ENCODE measurements at places on chromosomes 12 and 14. TPM values are rescaled to one million over a fixed set of nuclear protein-coding genes. Genes with fewer than 3 reads are reported as not detected.

DNA sequence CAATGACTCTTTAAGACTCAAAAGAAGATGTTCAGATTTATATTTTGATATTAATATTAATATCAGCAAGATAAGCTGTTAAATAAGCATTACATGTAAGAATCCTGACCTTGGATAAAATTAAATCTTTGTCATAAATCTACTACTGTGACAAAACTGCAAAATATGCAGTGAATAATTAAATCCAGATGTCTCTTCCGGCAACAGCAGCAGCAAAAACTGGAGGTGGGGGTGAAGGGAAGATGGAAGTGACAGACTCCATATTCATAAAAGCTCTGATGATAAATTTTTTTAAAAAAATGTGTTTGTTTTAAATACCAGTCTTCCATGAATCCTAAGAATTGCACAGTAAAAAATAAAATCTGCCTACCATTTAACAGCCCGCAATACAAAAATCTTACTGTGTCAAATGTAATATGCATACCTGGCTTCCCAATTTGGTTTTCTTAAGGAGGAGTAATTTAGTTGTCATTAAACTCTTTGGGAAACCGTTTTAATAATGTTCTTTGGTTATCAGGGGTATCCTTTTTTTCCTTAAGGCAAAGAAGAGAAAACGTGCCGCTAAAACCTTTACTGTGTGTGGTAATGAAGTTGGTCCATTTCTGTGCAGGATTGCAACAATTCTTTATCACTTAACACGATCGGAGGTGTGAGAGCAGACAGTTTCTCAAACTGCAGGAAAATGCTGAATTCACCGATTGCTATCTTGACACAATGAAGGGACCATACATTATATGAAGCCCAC is 478.2 kb downstream of the DIO2 start:
- H3K36me3 ChIP-seq: no peaks in the 10 kb centered on the region
- peak; percentile 5 for DNase-seq
- H3K4me1 ChIP-seq: no peaks in the 10 kb centered on the region
- no peak overlapping the region for H3K4me3 ChIP-seq
- no peak overlapping the region for H3K27ac ChIP-seq

- H3K27me3 ChIP-seq: no peaks in the 10 kb centered on the region
- no peak overlapping the region for H3K4me3 ChIP-seq
- peak overlapping the region; percentile 37 for H3K27ac ChIP-seq
Measured at GRCh38 chr12:67807814-67808213, 159.3 kb downstream of the DYRK2 start.

- peaks cover 21% of the 10 kb centered on the region for H3K4me1 ChIP-seq
- DNase-seq: peak; percentile 29
- H3K27ac ChIP-seq: no peak overlapping the region
- no peak overlapping the region for H3K4me3 ChIP-seq
- peaks cover 6% of the 10 kb centered on the region for H3K27me3 ChIP-seq
Measured at GRCh38 chr14:99125616-99126431, 146.2 kb downstream of the BCL11B start.

DNA sequence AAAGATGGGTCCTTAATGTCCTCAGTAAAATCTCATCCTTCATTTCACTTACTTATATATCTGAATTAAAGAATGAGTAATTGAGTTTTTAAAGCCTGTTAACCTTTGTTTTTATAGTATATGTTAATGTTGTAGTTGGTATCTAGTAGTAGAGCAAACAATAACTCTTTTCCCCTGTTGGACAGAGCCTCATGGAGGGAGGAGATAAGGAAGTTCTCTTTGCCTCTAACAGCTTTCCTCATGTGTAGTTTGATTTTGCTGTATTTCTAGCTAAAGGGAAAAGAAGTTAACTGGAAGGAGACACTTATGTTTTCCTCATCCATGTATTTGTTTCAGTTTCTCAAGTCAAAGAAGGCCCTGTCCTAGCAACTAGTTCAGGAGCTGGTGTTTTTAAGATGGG is 55.3 kb downstream of the RAD52 start:
- H3K4me3 ChIP-seq: no peak overlapping the region
- no peak overlapping the region for H3K27ac ChIP-seq
- H3K36me3 ChIP-seq: peaks cover 46% of the 10 kb centered on the region
- DNase-seq: no peak

- no peak overlapping the region for H3K4me3 ChIP-seq
- H3K27me3 ChIP-seq: peaks cover 3% of the 10 kb centered on the region
- peaks cover 32% of the 10 kb centered on the region for H3K4me1 ChIP-seq
Measured at GRCh38 chr14:104104076-104104901, 18.8 kb downstream of the ASPG start.

DNA sequence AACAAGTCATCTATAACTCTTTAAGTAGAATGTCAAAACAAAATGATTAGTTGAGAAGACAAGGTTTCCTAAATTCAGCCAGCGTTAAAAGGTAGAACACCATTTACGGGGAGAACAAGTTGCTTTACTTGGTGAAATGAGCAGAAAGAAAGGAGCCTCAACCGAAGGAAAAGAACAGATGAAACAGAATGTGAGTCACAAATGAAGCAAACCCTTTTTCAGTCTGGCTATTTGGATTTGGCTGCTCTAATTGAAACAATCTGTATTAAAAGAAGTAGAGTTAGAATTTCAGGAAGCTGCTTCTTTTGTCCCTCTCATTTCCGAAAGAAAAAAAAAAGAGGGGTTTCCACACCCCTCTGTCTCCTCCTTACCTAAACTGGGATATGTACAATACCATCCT is 34.6 kb downstream of the CEP128 start:
- no peak overlapping the region for H3K4me3 ChIP-seq
- H3K27me3 ChIP-seq: no peaks in the 10 kb centered on the region
- H3K36me3 ChIP-seq: no peaks in the 10 kb centered on the region

DNA sequence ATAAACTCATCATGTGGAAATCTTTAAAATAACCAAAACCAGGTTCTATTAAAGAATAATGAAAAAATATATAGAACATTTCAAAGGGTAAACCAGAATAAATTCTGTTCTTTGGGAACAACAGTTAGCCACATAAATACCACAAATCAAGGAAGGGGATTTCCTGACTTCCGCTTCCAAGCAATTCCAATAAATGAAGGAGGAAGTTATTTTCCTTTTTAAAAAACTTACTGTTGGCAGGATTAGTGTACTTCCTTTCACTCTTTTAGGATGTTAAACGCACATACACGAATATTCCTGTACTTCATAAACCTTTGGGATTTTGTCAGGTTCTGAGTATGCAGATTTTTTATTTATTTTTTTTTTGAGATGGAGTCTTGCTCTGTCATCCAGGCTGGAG is 13.7 kb upstream of the LIMA1 start:
- H3K36me3 ChIP-seq: no peaks in the 10 kb centered on the region
- no peaks in the 10 kb centered on the region for H3K4me1 ChIP-seq
- H3K27ac ChIP-seq: peak overlapping the region; percentile 52
- peak; percentile 72 for DNase-seq
- no peak overlapping the region for H3K4me3 ChIP-seq

- H3K4me1 ChIP-seq: peaks cover 6% of the 10 kb centered on the region
- no peak overlapping the region for H3K4me3 ChIP-seq
- H3K27ac ChIP-seq: peak overlapping the region; percentile 23
- no peaks in the 10 kb centered on the region for H3K36me3 ChIP-seq
- H3K27me3 ChIP-seq: no peaks in the 10 kb centered on the region
Measured at GRCh38 chr12:45674181-45674977, 55.1 kb upstream of the ARID2 start.

GRCh38 chr14:68140806-68141205 is 321.2 kb downstream of the RAD51B start:
- H3K4me1 ChIP-seq: peaks cover 43% of the 10 kb centered on the region
- no peak overlapping the region for H3K4me3 ChIP-seq
- no peaks in the 10 kb centered on the region for H3K27me3 ChIP-seq
- H3K27ac ChIP-seq: peak overlapping the region; percentile 82
- H3K36me3 ChIP-seq: no peaks in the 10 kb centered on the region

DNA sequence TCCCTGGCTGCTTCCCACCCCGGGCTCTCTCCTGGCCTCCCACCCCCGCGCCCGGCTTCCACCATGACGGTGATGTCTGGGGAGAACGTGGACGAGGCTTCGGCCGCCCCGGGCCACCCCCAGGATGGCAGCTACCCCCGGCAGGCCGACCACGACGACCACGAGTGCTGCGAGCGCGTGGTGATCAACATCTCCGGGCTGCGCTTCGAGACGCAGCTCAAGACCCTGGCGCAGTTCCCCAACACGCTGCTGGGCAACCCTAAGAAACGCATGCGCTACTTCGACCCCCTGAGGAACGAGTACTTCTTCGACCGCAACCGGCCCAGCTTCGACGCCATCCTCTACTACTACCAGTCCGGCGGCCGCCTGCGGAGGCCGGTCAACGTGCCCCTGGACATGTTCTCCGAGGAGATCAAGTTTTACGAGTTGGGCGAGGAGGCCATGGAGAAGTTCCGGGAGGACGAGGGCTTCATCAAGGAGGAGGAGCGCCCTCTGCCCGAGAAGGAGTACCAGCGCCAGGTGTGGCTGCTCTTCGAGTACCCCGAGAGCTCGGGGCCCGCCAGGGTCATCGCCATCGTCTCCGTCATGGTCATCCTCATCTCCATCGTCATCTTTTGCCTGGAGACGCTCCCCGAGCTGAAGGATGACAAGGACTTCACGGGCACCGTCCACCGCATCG is 1.8 kb downstream of the KCNA1 start:
- DNase-seq: no peak
- no peak overlapping the region for H3K27ac ChIP-seq
- peaks cover 72% of the 10 kb centered on the region for H3K27me3 ChIP-seq
- no peak overlapping the region for H3K4me3 ChIP-seq
- H3K36me3 ChIP-seq: no peaks in the 10 kb centered on the region

GRCh38 chr12:100699209-100699608 is 95.4 kb upstream of the ANO4 start:
- no peak overlapping the region for H3K4me3 ChIP-seq
- H3K27ac ChIP-seq: no peak overlapping the region
- no peaks in the 10 kb centered on the region for H3K36me3 ChIP-seq

The SINHCAF gene
- 32.5 TPM for polyA plus RNA-seq

The LRTM2 gene
- 0.09 TPM for polyA plus RNA-seq

The MAP3K12 gene
- 13.6 TPM for polyA plus RNA-seq

The INSM2 gene
- polyA plus RNA-seq: not detected

The SYCP3 gene
- 0.67 TPM for polyA plus RNA-seq

The CLEC1B gene
- polyA plus RNA-seq: 0.48 TPM

The DPF3 gene
- polyA plus RNA-seq: 3.9 TPM

The TAS2R8 gene
- not detected for polyA plus RNA-seq

The PPHLN1 gene
- 58.2 TPM for polyA plus RNA-seq

All from muscle of leg (tissue), 16 donors.